Right lung (tissue), 10 donors: ENCODE measurements at places on chromosomes 7 and 10.
A peak's percentile ranks its signal among the peaks of the same experiment; 100 is the strongest.

- no peak for DNase-seq
These were observed 28.3 kb downstream of the PAX2 start for GRCh38 chr10:100773646-100774045.

- no peak for DNase-seq
These were observed 30.3 kb downstream of the PIK3CG start for GRCh38 chr7:106895246-106895864.

GRCh38 chr10:114445332-114445731 is 41.0 kb upstream of the AFAP1L2 start:
- no peak for DNase-seq

DNA sequence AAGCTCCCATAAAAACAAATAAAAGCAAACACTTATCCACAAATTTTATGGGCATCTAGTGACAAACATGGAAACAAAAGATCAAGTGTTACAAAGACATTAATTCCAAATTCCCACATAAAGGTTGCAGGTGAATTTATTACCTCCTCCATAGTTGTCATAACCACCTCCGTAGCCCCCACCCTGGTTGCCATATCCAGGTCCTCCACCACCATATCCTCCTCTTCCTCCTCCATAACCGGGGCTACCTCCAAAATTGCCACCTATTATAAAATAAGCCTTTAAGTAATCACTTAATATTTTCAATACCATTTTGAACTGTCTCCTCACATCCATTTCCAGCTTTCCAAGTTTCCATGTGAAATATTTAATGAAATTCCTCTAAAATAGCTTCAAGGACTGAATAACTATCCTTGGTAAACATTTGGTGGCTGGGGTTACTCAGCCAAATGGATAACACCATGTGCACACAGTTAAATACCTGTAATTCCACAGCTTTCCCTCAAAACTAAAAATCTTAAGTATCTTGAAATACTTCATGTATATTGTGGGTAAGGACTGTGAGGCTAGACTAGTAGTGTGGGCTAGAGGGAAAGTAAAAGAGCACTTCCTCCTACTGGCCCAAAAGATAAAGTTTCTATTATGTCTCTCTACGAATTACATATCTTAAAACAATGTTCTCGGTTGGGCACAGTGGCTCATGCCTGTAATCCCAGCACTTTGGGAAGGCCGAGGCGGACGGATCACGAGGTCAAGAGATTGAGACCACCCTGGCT is 6.9 kb downstream of the HNRNPA2B1 start:
- no peak for DNase-seq

DNA sequence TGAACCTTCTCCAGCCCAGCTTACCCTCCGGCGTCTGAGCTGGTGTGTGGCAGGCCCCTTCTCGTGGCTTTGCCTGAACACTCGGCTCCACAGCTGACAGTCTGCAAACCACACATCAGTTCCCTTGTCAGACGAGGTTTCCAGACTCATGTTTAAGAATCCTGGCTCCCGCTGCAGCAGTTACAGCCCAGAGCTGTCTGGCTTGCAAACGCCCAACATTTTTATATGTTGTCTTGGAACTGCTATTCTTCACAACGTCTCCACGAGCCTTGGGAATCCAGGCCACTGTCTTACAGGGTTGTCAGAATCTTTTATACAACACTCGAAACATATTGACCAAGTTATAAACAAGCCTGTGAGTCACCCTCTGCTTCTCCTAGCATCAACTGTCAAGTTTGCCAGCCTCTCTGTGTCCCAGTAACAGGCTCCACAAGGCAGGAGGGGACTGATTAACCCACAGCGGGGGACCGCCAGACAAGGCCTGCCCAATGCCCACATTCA is 68.1 kb downstream of the TNS3 start:
- DNase-seq: peak; percentile 88

- no peak for DNase-seq
These were observed 138.4 kb upstream of the NFE2L3 start for GRCh38 chr7:26013551-26014083.

DNA sequence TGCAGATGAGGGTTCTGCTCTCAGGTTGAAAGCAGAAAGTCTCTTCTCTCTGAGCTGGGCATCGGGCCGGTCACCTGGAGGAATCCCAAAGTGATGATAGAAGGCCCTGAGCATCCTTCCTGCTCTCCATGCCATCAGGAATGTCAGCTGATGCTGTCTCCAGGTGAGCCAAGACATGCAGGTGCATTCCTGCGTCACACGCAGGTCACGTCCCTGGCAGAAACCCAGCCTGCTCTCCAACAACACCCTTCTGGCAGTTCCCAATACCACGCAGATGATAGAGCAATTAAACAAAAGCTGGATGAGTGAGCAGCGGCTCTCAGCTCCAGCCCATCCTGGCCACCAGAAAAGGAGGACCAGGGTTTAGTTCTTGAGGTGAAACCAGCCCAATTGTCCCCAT is 6.9 kb upstream of the WIPI2 start:
- no peak for DNase-seq

- no peak for DNase-seq
These were observed 226.0 kb downstream of the BMPER start for GRCh38 chr7:34131371-34131770.

GRCh38 chr10:132404911-132405462 is 8.0 kb downstream of the PWWP2B start:
- DNase-seq: no peak

- DNase-seq: no peak
These were observed 203.1 kb downstream of the MLLT10 start for GRCh38 chr10:21737106-21737505.

GRCh38 chr10:91520661-91521060 is 110.5 kb downstream of the HECTD2 start:
- peak; percentile 52 for DNase-seq

DNA sequence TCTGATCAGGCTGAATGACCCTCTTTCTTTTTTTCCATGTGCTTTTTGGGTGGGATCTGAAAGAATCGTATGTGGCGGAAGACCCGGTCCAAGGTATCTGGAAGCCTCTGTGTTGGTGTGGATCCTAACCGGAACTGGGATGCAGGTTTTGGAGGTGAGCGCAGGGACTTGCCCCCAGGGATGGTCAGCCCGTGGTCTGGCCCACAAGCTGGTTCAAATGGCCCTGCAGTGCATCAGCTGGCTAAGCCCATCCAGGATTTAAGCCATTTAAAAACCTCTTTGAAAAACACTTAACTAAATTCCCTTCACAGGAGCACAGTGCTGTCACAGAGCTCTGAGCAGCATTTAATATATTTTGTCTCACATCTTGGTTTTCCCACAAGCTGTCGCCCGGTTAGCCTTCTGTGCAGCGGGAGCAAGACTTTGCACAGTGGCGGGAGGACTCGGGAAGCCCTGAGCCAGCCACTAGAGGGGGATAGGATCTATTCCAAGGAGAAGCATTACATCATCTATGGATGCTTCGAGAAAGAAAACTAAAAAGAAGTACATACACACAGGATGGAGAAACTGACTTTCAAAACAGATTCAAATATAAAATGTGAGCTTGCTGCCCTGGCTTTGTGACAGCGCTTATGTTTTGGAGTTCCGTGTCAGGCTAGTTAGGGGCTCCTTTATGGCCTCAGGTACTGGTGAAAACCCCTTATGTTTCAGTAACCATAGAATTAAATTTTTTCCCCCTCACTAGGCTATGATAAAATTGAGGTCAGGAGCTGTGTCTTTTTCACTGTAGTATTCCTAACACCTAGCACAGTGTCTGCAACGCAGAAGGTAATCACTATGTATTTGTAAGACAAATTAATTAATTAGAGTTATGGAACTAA is 11.3 kb downstream of the CPA2 start:
- DNase-seq: peak; percentile 70

- DNase-seq: no peak
These were observed 146.2 kb upstream of the MBL2 start for GRCh38 chr10:52918714-52919305.

GRCh38 chr7:100119970-100120732 is 717 bp downstream of the CNPY4 start:
- no peak for DNase-seq

- DNase-seq: no peak
These were observed 22.6 kb downstream of the CSGALNACT2 start for GRCh38 chr10:43160921-43161255.
